Peyer's patch (tissue), 4 donors: ENCODE measurements at places on chromosomes 16 and 17. TPM values are rescaled to one million over a fixed set of nuclear protein-coding genes. Genes with fewer than 3 reads are reported as not detected.

Gene TBC1D3H
- not detected for total RNA-seq

Gene VPS25
- 63.8 TPM for total RNA-seq

Gene KRTAP2-1
- not detected for total RNA-seq

Gene DHRS7C
- total RNA-seq = not detected

Gene KRTAP1-1
- not detected for total RNA-seq

Gene CCL17
- not detected for total RNA-seq

Gene CA5A
- total RNA-seq = not detected

Gene CSH1
- total RNA-seq = not detected

Gene GP1BA
- total RNA-seq = not detected

- H3K4me3 ChIP-seq = no peak overlapping the region
- H3K36me3 ChIP-seq = no peaks in the 10 kb centered on the region
Measured at GRCh38 chr16:53945996-53946395, 242.0 kb downstream of the FTO start.

- no peaks in the 10 kb centered on the region for H3K36me3 ChIP-seq
- DNase-seq = no peak
- H3K27ac ChIP-seq = peak overlapping the region; percentile 42
- no peak overlapping the region for H3K4me3 ChIP-seq
- no peaks in the 10 kb centered on the region for H3K27me3 ChIP-seq
Measured at GRCh38 chr17:61248399-61248798, 151.2 kb upstream of the TBX2 start.

GRCh38 chr17:21300601-21301571, 16.4 kb downstream of the MAP2K3 start:
- peak; percentile 50 for DNase-seq

DNA sequence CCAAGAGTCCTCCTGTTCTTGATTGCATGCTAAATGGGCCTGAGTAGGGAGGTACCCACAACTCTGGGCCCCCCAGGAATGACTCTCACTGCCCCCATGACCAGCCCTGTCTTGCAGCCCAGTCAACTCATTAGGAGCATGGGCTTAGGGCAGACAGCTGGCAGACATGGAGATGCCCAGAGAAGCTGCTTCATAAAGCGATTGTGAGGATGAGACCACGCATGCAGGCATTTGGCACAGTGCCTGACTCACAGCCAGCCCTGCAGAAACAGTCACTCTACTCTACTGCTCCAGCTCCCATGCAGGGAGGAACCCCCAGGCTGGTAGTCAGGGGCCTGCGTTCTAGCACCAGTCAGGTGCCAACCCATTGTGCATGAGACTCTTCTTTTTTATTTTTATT, 8.4 kb upstream of the C16orf82 start:
- H3K27me3 ChIP-seq = no peaks in the 10 kb centered on the region
- DNase-seq = no peak
- H3K4me1 ChIP-seq = no peaks in the 10 kb centered on the region
- no peak overlapping the region for H3K4me3 ChIP-seq
- no peaks in the 10 kb centered on the region for H3K36me3 ChIP-seq

- H3K4me3 ChIP-seq = no peak overlapping the region
- H3K27me3 ChIP-seq = no peaks in the 10 kb centered on the region
- H3K36me3 ChIP-seq = no peaks in the 10 kb centered on the region
- H3K4me1 ChIP-seq = no peaks in the 10 kb centered on the region
- DNase-seq = no peak
Measured at GRCh38 chr17:7951143-7951792, 19.3 kb downstream of the CNTROB start.

- no peaks in the 10 kb centered on the region for H3K36me3 ChIP-seq
- DNase-seq = no peak
- H3K4me3 ChIP-seq = no peak overlapping the region
- no peaks in the 10 kb centered on the region for H3K27me3 ChIP-seq
- no peak overlapping the region for H3K27ac ChIP-seq
Measured at GRCh38 chr16:66365651-66366050, 840 bp upstream of the CDH5 start.

- no peak overlapping the region for H3K27ac ChIP-seq
- no peaks in the 10 kb centered on the region for H3K27me3 ChIP-seq
- no peak overlapping the region for H3K4me3 ChIP-seq
- DNase-seq = no peak
- H3K4me1 ChIP-seq = no peaks in the 10 kb centered on the region
Measured at GRCh38 chr16:80664786-80665185, 124.0 kb downstream of the DYNLRB2 start.

- peak overlapping the region; percentile 24 for H3K4me3 ChIP-seq
- no peaks in the 10 kb centered on the region for H3K4me1 ChIP-seq
- H3K36me3 ChIP-seq = no peaks in the 10 kb centered on the region
Measured at GRCh38 chr17:5042157-5043022, 7.2 kb upstream of the SLC52A1 start.

GRCh38 chr17:66637491-66637890, 197.4 kb upstream of the CACNG5 start:
- DNase-seq = no peak
- peaks cover 7% of the 10 kb centered on the region for H3K36me3 ChIP-seq
- no peak overlapping the region for H3K4me3 ChIP-seq
- H3K27me3 ChIP-seq = no peaks in the 10 kb centered on the region
- no peak overlapping the region for H3K27ac ChIP-seq
- H3K4me1 ChIP-seq = no peaks in the 10 kb centered on the region

GRCh38 chr17:76924345-76925342, 56.4 kb downstream of the MGAT5B start:
- H3K36me3 ChIP-seq = no peaks in the 10 kb centered on the region
- no peaks in the 10 kb centered on the region for H3K27me3 ChIP-seq
- DNase-seq = no peak
- no peaks in the 10 kb centered on the region for H3K4me1 ChIP-seq

DNA sequence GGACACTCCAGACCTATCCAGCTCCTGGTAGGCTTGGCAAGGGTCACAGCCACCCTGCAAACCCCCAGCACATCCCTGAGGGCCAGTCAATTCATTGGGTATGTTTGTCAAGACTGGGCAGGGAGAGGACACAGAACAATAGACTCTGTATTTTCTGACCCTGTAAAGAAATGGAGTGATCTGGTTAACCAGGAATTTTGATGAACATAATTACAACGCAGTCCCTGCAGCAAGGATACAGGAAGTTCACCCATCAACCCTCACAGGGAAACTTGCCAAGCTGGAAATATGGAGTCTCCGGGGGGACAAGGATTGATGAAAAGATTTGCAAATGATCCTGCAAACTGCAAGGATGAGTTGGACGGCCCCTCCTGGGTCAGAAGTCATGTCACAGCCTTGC, 126.1 kb upstream of the RCVRN start:
- DNase-seq = no peak
- no peak overlapping the region for H3K27ac ChIP-seq
- H3K27me3 ChIP-seq = no peaks in the 10 kb centered on the region
- peaks cover 5% of the 10 kb centered on the region for H3K4me1 ChIP-seq
- H3K36me3 ChIP-seq = no peaks in the 10 kb centered on the region

GRCh38 chr16:26863931-26864330, 202.8 kb upstream of the C16orf82 start:
- no peak overlapping the region for H3K4me3 ChIP-seq
- DNase-seq = no peak
- H3K27ac ChIP-seq = no peak overlapping the region
- no peaks in the 10 kb centered on the region for H3K27me3 ChIP-seq

DNA sequence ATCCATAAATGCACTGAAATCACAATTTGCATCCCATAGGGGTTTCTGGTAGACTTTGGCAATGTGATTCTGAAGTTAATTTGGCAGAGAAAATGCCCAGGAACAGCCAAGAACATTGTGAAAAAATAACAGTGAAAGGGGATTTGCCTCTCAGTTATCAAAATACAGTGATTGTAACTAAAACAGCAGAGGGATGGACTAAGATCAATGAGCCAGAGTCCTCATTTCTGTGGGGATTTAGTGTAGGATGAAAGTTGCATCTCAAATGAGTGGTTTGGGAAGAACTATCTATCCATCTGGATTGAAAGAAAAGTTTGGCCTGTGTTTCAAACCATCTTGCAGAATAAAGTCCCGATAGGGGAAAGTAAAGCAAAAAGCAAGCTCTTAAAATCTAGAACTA, 28.1 kb downstream of the MYBBP1A start:
- DNase-seq = no peak
- H3K4me1 ChIP-seq = no peaks in the 10 kb centered on the region
- H3K4me3 ChIP-seq = no peak overlapping the region
- H3K27ac ChIP-seq = no peak overlapping the region

- no peak overlapping the region for H3K4me3 ChIP-seq
- no peak for DNase-seq
- no peaks in the 10 kb centered on the region for H3K27me3 ChIP-seq
- H3K36me3 ChIP-seq = no peaks in the 10 kb centered on the region
Measured at GRCh38 chr17:70906808-70907207, 737.5 kb downstream of the KCNJ2 start.

DNA sequence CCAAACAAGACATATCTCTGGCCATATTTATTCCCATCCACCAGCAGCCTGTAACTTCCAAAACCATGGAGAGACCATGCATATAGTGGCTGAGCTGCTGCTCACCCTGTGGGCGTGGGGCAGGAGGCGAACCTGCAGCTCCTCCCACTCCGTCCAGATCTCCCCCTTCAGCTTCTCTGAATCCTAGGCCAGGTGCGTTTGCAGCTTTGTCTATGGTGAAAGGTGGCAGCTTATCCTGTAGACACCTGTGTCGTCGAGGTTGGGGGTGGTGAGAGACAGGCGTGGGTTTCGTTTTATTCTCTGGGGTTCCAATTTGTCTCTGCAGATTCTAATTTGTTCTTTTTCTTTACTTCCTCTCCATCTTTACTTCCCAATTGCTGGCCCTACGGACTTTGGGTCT, 9.7 kb upstream of the ANKS4B start:
- H3K4me1 ChIP-seq = no peaks in the 10 kb centered on the region
- DNase-seq = no peak
- no peaks in the 10 kb centered on the region for H3K27me3 ChIP-seq
- no peaks in the 10 kb centered on the region for H3K36me3 ChIP-seq

GRCh38 chr17:19886116-19886515, 18.4 kb upstream of the ULK2 start:
- H3K4me1 ChIP-seq = no peaks in the 10 kb centered on the region
- H3K4me3 ChIP-seq = no peak overlapping the region
- no peak overlapping the region for H3K27ac ChIP-seq
- H3K27me3 ChIP-seq = no peaks in the 10 kb centered on the region

DNA sequence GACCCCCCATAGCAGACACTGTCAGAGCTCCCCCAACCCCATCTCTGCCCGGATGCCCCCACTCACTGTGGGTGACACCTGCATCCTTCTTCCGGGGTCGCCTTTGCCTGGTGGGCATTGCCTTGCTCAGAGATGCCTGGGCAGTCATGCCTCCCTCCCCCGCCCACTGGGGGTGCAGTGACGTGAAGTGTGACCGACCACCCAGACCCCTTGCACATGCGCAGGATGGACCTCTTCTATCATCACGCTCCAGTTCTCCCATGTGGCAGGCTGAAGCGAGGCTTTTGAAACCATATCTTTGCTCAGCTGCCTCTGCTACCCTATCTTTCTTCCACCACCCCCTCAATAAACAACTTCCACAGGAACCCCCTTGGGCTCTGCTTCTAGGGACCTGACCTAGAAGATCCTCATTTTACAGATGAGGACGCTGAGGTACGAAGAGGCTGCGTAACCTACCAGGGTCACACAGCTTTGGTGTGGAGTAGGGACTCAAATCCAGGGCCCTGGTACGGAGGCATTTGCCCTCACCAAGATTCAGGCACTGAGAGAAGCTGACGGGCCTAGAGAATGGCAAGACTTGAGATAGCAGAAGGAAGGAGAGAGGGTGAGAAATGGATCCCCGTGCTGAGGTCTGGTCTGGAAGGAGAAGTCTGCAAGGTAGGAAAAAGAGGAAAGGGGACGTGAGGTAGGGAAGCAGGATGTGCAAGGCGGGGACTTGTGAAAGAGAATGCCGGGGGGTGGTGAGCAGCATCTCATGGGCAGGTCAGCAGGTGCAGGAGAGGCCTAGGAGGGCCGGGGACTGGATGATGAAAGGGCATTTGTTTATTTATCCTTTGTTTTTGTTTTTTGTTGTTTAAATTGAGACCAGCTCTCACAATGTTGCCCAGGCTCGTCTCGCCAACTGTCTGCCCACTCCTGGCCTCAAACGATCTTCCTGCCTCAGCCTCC, 14.4 kb downstream of the NLRC5 start:
- DNase-seq = no peak
- no peaks in the 10 kb centered on the region for H3K36me3 ChIP-seq
- H3K4me1 ChIP-seq = peaks cover 5% of the 10 kb centered on the region
- H3K4me3 ChIP-seq = no peak overlapping the region

DNA sequence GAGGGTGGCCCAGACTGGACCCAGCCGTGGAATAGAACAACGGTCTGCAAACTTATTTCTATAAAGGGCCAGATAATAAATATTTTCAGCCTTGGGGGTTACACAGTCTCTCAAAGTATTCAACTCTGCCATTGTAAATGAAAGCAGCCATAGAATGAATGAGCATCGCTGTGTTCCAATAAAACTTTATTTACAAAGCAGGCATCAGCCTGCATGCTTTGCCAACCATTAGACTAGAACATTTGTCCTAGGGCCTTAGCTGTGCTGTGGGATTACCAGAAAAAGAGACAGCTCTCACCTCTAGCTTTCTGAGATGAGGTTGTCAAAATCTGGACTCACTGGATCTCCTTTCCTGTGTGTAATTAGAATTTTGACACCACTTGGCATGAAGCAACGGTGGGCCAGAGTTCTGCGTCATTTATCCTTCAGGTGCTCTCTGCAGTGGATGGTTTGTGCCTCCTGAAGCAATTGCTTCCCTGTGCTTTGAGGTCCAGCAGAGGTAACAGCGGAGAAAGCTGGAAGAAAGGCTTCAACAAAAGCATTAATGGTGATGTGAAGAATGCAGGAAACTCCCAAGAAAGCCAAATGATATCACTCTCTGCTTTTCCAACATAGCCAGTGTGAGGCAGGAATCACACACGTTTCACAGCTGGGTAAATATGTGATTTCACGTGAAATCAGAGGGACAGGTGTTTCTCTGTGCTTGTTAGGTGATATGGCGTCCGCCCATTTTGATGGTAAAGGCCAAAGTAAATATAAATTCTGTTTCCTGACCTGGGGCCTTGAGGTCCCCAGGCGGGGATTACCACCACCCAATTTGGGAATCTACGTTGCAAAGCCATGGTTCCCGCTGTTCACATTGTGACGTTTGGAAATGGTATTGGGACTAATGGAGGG, 148.4 kb downstream of the PITPNC1 start:
- H3K4me3 ChIP-seq = no peak overlapping the region
- no peak for DNase-seq
- H3K27me3 ChIP-seq = no peaks in the 10 kb centered on the region
- no peaks in the 10 kb centered on the region for H3K36me3 ChIP-seq
- no peak overlapping the region for H3K27ac ChIP-seq

DNA sequence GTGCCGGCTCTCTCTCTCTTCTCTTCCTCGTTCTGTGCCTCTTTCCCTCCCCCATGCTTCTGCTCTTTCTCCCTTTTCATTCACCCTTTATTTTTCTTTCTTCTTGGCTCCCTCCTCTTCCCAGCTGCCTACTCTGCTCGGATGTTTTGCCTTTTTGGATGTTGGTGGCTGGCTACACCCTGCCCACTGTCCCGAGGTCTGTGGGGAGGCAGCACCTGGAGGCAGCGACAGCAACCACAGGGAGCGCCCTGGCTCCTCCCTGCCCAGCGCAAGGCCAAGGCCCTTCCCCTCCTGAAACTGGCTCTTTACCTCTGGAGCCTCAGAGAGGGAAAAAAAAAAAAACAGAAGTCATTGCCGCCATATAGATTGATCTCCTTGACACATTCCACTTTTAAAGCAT, 20.0 kb downstream of the CLUAP1 start:
- no peaks in the 10 kb centered on the region for H3K27me3 ChIP-seq
- H3K27ac ChIP-seq = no peak overlapping the region
- H3K4me3 ChIP-seq = no peak overlapping the region

- no peak overlapping the region for H3K4me3 ChIP-seq
- no peaks in the 10 kb centered on the region for H3K4me1 ChIP-seq
- no peaks in the 10 kb centered on the region for H3K27me3 ChIP-seq
- DNase-seq = no peak
- no peaks in the 10 kb centered on the region for H3K36me3 ChIP-seq
- H3K27ac ChIP-seq = no peak overlapping the region
Measured at GRCh38 chr16:64215730-64216129, 906.1 kb downstream of the CDH11 start.
